ENCODE measurements at places on chromosomes 4 and X.

DNA sequence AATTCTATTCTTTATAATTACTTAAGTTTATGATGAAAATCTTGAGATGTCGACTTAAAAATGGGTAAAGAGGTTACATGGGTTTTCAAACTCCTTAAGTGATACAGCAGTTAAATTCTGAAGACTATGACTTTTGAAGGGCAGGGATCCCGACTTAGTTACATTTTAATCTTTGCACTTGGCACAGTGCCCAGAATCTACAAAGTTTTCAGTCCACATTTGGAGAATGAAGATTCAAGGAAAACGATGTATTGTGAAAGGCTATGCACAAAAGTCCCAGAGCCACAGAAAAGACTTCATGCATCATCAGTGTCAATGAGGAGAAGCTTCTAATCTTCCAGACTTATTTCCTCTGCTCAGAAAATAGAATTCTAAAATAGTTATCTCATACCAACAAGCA is 36.3 kb upstream of the GRPR start:
- no peak for DNase-seq

DNA sequence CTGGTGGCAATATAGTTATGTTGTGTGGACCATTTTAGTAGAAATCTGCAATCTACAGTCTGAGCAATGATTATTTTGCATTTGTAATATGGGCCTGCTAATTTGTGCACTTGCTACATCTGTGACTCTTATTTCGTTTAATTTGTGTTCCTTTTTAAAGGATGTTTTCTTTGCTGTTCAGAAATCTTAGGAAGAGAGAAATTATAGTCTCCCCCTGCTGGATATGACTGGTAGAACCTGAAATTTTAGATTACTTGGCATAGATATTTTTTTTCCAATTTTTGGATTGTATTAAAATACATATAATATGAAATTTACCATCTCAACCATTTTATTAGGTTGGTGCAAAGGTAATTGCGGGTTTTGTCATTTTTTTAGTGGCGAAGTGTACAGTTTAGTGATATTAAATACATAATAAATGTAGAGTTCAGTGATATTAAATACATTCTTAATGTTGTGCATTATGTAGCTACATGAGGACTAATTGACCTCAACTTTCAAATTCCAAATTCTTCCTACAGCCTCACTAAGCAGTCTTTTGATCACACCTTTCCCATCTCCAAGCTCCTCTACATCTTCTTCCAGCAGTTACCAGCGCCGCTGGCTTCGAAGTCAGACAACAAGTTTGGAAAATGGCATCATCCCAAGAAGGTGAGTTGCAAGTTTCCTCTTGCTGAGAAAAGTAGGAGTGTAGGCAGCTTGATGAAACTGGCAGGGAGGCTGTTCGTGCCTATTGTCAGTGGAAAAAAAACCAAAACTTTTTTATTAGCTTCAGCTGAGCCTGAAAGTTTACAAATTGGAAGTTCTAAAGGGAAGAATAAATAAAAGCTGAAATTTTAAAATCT is 82.2 kb downstream of the FNIP2 start:
- DNase-seq = no peak

- no peak for DNase-seq
Measured at GRCh38 chr4:146107587-146108240, 67.8 kb upstream of the LSM6 start.

DNA sequence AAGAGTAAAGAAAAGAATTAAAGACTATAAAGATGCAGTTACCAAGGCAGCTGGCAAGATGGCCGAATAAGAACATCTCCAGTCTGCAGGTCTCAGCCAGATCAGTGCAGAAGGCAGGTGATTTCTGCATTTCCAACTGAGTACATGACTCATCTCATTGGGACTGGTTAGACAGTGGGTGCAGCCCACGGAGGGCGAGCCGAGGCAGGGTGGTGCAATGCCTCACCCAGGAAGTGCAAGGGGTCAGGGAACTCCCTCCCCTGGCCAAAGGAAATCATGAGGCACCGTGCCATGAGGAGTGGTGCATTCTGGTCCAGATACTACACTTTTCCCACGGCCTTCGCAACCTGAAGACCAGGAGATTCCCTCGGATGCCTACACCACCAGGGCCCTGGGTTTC is 20.5 kb downstream of the SPIN4 start:
- no peak for DNase-seq

DNA sequence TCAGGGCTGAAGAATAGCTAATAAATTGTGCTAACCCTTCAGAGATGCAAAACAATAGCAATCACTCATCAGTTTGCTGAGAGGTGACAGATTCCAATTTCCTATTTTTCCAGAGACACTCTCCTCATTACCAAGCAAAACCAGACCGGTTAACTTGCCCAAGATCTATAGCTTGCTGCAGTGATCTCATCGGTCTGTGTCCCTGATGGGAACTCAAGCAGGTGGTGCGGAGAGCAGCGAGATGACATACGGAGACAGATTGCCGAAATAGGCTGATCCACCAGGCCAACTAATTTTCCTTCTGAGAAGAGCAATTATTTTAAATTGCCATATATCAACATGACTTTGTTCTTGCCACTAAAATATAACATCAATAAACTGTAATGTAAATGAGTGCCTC is 10.5 kb upstream of the DCHS2 start:
- no peak for DNase-seq

DNA sequence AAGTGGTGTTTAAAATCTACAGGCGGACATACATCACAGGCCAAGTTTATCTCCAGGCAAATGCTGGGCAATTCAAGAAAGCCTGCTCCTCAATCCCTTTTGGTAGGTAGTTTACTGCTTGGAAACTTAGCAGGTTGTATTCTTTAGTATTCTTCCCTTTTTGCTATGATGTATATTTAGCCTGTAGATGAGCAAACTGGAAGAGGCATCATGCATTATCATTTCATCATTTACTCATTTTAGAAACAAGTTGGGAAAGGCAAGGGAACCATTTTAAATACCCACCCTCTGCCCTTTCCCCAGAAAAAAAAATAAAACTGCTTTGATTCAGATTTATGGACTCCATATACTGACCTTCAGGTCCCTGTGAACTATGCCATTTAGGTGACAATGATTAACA is 213.2 kb downstream of the CAMK2D start:
- DNase-seq = no peak

- DNase-seq = no peak
Measured at GRCh38 chrX:102627640-102628039, 23.6 kb upstream of the GPRASP1 start.

GRCh38 chrX:53312946-53313727 is 31.8 kb upstream of the IQSEC2 start:
- DNase-seq = peak; percentile 22

- no peak for DNase-seq
Measured at GRCh38 chr4:169861593-169861992, 103.8 kb upstream of the HPF1 start.

DNA sequence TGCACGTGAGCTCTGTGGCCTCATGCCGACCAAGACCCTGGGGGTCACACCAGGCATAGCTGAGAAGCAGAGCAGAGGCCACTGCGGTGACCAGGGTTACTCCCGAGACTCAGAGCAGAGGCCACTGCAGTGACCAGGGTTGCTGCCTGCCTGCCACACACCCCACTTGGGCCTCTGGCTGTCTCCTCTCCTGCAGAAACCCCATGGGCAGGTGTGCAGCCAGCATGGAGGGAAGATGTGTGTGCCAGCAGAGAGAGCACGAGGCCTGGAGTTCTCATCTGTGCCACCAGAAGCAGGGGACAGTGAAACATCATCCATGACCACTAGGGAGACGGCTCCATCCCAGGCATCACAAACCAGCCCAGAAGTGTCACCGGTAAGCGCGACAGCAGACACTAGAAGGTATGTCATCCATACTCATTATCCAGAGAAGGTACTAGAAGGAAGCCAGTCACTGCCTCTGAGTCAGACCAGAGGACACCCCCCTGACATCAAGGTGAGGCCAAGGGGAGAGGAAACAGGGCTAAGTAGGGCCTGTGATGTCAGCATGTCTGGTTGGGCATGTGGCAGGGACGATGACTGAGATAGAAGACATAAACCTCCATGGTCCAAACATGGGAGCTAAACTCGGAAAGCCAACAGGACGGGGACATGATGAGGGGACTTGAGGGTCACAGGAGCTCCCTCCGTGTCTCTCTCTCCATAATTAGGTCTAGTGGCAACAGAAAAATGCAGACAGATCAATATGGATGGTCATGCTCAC is 24.2 kb upstream of the SPON2 start:
- DNase-seq = peak; percentile 7

DNA sequence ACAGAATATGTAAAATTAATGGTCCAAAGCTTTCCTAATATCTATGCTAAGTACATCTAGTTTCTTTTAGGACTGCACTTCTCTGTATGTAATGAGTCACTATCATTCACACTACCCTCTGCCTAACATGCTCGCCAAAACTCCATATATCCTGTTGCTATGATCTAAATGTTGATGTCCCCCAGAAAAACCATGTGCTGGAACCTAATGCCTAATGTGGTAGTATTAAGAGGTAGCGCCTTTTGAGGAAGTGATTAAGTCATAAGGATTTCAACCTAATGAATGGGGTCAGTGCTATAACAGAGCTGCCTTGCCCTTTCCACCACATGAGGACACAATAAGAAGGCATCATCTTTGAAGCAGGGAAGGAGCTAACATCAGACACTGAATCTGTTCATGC is 34.9 kb upstream of the NFKB1 start:
- no peak for DNase-seq

- DNase-seq = no peak
Measured at GRCh38 chr4:55979562-55979961, 30.8 kb downstream of the CEP135 start.

DNA sequence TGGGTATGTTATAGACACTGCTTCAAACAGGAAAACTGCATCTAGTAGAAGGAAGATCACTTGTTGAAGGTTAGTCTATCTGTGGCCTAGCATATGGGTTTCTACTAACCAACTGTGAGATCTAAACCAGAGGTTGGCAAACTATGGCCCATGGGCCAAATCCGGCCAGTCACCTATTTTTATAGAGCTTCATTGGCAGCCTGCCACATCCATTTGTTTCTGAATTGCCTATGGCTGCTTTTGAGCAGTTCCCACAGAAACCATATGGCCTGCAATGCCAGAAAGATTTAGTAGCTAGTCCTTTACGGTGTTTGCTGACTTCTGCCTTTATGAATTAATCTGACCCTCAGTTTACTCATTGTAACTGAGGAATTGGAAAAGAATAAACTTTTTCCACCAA is 71.1 kb downstream of the MID1 start:
- DNase-seq = no peak

- no peak for DNase-seq
Measured at GRCh38 chr4:151934766-151935165, 174.0 kb upstream of the GATB start.

- no peak for DNase-seq
Measured at GRCh38 chr4:5137927-5138326, 86.6 kb downstream of the STK32B start.

DNA sequence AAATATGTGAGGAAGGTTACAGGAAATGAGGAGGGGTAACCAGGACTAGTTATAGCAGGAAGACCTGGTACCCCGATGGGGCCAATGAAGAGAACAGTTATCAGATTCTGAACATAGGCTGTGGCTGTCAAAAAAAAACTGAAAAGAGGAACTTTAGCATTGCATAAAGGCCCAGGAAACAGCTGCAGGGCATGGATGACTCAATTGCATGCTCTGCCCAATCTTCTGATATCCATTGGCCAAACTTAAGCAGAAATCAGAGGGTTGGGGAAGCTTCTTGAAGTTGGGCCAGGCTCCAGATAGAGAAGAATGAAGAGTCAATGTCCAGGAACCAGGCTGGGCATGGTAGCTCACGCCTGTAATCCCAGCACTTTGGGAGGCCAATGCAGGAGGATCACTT is 1222.4 kb upstream of the PRKX start:
- DNase-seq = no peak

- DNase-seq = no peak
Measured at GRCh38 chrX:77962068-77962902, 7.2 kb downstream of the PGAM4 start.

DNA sequence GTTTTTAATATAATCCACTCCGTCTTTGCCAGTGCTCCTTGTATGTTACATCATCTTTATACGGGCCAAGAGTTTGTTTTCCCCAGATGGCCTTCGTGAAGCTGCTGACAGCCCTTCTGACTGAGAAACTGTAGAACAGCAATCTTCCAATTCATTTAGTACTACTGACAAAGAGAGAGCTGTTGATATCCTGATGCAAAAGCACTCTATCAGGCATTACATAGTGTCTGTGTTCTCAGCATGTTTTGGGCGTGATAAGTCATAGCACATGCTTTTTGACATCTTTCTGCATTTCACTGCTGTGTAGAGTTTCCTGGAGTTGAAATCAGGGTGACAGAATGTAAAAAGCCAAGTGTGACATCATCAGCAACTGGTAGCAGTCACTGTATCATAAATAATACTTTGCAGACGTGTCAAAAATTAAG is 746.3 kb upstream of the FAM241A start:
- no peak for DNase-seq

GRCh38 chr4:632196-632790 is 6.9 kb downstream of the PDE6B start:
- DNase-seq = no peak

DNA sequence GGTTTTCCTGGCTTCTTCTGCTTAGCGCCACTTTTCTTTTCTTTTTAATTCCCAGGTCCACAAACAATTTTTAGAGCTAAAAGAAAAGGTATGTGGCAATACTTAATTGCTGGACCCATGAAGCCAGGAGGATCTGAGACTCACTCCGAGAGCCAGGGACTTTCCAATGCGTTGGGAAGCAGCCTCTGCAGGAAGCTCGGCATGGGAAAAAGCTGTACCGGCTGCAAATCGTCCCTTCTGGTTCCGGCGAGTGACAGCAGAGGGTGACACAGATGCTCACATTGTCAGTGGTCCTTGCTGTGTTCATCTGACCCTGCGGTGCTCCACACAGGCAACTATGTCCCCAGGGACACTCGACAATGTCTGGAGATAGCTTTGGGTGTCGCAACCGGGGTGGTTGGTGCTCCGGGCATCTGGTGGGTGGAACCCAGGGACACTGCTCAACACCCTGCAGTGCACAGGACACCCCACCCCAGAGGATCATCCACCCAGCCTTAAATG is 164.0 kb downstream of the PRKX start:
- DNase-seq = no peak

- DNase-seq = no peak
Measured at GRCh38 chrX:153538424-153538823, 21.0 kb downstream of the ATP2B3 start.

DNA sequence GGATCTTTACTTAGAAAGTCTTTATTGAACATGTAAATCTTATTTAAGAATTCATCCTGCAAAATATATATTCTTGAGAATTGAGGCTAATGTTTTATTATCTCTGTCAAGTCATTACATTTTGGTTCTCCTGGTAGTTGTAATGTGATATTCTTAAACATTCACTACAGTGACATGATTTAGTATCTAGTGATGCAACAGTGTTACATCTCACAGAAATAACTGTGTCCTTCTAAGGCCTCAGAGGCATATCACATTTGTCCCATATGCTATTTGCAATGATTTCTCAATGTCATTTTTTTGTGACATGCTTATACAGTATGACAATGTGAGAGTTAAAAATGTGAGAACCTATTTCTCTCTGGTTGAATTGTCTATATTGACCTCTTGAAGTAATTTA is 34.1 kb downstream of the PRRG1 start:
- no peak for DNase-seq
